ENCODE measurements at places on chromosomes 2 and 18.

GRCh38 chr2:232900811-232901735 is 31.0 kb downstream of the SNORC start:
- no peak for DNase-seq

DNA sequence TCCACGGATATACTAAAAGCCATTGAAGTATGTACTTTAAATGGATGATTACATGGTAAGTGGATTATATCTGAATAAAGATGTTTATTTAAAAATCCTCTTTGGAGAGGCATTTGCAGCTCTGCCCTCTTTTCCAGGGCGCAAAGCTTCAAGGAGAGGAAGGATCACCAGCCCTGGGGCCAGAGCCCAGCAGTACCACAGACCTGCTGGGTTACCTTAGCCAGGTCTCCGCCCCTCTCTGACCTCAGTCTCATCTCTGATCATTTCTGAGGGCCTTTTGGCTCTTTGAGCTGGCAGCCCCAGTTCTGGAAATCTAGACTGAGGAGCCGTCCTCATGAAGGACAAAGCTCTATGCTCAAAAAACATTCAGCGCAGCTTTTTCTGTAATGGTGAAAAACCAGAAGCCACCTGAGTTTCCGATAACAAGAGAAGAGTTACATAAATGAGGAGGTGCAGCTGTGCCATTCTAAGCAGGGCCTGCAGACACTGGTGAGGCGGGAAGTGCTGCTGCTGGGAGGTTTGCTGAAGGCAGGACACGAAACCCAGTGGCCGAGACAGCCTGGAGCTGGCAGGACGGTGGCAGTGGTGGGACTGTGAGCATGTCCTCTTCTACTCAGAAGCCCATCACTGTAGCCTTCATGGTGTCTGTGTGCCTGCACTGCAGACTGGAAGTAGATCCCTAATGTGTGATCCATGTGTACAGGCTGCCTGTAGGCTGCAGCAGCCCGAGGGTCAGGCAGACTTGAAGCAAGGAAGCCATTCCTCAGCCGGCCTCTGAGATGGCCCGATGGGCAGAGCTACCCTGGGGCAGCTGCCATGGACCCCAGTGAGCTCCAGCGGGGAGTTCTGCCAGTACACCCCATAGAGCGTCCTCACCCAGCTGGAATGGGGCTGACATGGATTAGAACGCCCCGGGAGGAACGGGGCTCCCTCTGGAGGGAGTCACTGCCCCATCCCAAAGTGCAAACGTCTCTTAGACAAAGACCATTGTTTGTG is 27.7 kb downstream of the ADRA2B start:
- no peak for DNase-seq

DNA sequence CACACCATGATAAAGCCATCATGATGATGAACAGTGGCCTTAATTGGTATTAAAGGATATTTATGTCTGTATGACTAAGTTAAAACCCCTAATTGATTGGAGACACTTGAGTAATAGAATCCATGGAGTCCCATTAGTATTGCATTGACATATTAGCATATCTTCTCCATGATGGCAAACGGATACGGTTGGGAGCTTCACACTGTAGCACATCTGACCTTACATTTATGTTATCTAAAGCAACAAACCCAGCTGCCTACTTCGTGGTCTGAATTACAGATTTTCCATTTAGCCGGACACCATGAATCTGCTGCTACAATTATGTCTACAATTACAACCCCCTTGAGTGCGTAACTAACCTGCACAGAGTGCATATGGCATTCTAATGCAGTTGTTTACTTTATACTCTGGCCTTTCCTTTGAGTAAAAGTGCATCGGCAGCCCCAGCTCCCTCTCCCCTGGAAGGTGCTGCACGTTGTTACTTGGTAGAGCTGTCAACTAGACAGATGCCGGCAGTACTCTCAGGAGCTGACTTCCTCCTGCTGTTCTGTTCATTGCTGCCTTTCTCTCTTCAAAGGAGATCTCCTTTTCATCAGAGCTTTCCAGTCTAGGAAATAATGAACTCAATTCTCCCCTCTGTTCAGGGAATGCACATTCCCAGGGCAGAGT is 92.1 kb downstream of the LRRC30 start:
- no peak for DNase-seq

- no peak for DNase-seq
These were observed 66.5 kb downstream of the ALPK2 start for GRCh38 chr18:58562146-58562998.

- no peak for DNase-seq
These were observed 58.4 kb upstream of the CAVIN2 start for GRCh38 chr2:191905336-191905735.

DNA sequence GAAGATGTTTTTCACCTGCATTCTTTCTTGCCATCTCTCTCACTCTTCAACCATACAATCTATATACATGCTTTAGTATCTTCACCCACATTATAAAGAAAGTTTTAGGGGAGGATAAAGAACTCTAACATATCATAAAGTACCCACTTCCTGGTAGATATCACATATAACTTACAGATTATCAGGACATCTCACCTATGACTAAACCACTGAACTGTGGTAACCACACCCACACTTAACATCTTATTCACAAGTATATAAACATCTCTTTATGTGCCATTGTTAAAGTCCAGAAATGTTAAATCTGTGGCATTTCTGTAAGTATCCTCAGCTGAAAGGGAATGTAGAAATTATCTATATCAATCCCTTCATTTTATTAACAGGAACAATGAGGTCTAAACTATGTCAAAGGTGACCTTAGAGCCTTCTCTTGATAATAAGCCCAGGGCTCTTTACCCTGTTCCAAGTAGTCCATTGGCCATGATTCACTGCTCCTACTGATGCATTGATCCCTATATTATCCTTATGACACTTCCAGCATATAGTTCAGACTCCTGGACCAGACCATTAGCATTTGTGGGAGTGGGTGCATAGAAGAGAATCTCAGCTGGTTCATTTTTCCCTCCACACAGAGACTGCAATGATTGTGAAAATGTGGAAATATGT is 182.4 kb downstream of the SUCLG1 start:
- DNase-seq, result no peak

DNA sequence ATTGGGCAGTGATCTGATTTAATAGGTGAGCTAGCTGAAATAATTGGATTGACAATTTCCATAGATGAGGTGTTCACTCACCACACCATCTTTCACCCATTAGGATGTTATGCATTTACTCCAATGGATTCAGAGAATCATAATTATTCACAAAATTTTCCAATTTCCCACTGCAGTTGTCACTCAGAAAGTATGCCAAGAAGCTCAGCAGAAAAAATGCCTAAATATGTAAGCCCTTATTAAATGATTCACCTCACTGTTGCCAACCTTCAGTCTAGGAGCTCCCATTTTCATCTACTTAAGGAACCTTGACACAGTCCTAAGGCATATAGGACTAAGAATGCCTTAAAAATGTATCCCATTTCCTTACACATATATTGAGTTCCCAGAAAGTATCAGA is 94.3 kb downstream of the MBD2 start:
- no peak for DNase-seq

- DNase-seq, result no peak
These were observed 351.3 kb upstream of the LRRTM4 start for GRCh38 chr2:77873506-77873905.

DNA sequence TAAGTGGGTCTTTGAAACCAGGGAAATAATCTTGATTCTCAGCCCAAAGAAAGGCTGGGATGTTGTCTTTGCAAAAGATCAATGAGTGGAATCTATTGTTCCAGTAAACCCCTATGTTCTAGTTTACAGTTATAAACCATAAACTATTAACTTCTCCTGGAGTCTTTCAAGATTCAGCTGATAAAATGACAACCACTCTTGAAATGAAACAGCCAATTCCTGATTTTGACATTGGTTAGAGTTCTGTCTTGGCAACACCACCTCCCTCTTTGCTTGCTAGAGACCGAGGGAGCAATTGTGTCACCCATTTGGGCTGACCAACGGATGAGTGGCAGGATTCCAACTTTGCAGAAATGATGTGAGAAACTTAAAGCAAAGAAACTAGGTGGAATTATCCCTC is 746.9 kb downstream of the SLC4A3 start:
- DNase-seq, result no peak

GRCh38 chr18:40897884-40898283 is 1057.2 kb upstream of the PIK3C3 start:
- no peak for DNase-seq

GRCh38 chr18:77316641-77317040 is 67.0 kb downstream of the GALR1 start:
- no peak for DNase-seq

DNA sequence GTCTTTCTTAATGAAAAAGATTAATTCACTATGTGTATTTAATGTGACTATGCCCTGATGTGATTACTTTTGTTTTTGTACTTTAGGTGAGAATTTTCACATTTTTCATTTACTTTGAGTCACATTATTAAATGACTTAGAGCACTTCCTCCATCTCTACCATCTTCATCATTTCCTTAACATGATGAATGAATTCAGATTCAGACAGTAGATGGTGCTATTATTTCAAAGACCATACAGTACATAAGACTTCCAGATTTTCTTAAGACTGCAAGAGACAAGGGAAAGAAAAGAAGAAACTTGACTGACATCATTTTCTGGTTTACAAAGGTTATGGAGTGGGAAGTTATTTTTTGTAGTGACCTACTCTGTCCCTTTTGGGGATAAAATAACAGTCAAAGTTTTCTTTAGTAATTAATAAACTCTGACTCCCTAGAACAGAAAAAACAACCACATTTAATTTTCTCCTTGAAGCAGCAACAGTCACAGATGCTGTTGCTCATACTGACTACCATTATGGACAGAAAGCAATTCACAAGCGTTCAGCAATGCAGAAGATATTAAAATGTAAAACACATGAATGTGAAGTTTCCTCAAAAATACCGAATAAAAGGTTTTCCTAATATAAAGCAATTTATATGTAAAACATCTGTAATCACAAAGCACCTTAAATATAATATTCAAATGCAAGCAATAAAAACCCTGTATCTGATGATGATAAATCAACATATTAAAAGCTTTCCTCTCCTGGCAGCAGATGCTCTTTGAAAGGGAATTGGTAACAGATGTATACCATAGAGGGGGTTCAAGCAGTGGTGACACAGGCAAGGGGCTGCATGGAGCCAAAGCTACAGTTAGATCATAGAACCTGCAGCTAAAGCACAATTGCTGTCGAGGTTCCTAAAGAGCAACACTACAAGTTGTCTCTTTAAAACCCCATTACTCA is 1010.9 kb upstream of the NXPH2 start:
- no peak for DNase-seq

DNA sequence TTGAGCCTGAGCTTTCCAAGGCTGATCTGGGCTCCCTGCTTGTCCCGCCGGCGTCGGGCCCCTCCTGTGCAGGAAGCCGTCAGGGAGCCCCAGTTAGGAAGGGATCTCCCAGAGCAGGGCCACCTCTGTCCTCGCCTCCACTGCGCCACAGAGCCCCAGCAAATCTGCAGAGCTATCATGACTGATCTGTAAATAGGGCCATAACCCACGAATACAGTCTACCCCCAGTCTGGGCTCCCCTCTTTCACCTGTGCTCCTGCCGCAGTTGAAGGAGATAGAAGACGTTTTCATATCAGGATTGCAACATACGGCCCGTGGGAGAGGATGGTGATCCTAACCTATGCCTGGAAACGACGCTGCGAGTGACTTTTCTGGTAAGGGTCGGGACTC is 138.7 kb downstream of the PTGR3 start:
- DNase-seq, result no peak

DNA sequence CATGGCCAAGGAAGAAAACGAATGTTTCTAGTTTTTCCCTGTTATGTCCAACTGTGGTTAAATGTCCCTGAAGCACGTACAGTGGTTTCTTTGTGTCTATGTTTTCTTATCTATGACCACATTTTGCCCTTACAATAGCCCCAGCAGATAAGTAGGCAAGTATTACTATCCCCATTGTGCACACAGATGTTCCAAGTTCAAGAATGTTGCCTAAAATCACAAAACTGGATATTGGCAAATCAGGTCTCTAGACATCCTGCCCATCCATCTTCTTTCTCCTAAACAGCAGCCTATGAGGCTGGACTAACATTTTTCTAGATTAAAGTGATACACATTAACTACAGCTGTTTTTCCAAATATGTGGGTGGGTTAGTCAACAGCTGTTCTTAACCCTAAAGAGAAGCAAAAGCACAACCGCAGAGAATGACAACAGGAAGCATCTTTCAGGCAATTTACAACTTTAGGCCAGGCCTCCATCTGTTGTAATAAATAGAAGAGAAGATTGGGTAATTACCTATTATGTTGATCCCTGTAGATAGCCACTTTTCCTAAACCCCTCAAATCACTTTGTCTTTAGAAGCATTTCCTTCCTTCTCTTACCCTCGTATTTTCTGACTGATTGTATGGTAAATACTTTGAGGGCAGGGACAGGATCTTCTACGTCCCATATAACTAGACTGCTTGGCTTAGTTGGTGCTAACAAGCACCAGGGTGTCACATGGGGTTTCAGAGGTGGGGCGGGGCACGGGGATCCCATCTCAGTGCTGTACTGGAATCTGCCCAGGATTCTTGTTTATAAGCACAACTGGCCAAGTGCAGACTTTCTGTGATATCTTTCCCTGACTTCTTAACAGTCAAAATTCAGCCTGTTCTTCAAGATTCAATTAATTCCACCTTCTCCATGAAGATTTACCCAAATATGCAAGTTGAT is 132.1 kb upstream of the SETBP1 start:
- DNase-seq, result no peak

All from activated CD4-positive, alpha-beta T cell treated with anti-CD3 and anti-CD28 coated beads for 4 hours (primary cell).